Activated CD8-positive, alpha-beta memory T cell treated with anti-CD3 and anti-CD28 coated beads for 1 hour (primary cell): ENCODE measurements at places on chromosomes 6 and 20.

- DNase-seq, result no peak
These were observed 252.0 kb upstream of the JAG1 start for GRCh38 chr20:10925767-10926166.

- DNase-seq, result no peak
These were observed 1326.3 kb upstream of the GJE1 start for GRCh38 chr6:140806431-140806830.

GRCh38 chr6:10389739-10390494 lies 25.0 kb downstream of the TFAP2A start:
- no peak for DNase-seq

GRCh38 chr6:149053848-149054558 lies 263.5 kb upstream of the TAB2 start:
- no peak for DNase-seq

DNA sequence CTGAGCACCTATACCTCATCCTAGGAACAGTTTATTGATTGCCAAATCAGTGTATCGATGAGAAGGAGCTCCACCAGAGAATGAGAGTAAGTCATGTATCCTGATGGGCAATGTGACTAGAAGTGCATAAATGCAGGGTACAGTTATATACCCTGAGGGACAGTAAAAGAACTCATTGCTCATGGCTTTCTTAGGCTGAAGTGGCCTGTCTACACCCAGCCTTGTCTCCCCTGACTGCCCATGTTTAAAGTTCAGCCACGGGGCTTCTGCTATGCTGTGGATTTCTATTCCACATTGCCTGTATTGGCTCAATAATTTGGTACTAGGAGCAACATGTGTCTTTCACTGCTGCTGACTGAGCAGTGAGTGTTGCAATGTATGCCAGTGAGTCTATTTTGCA lies 400.4 kb upstream of the IMPG1 start:
- DNase-seq, result no peak

GRCh38 chr6:147080225-147080624 lies 124.0 kb upstream of the STXBP5 start:
- no peak for DNase-seq

DNA sequence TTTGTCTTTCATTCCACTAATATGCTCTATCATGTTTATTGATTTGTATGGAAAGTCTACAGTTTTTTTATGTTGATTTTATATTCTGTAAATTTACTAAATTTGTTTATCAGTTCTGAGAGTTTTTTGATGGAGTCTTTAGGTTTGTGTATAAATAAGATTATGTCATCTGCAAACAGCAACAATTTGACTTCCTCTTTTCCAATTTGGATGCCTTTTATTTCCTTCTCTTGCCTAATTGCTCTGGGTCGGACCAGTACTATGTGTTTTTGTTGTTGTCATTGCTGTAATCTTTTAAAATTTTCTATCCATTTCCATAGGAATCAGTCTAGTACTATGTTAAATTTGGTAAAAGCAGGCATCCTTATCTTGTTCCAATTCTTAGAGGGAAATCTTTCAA lies 31.5 kb upstream of the POLR1H start:
- no peak for DNase-seq

- no peak for DNase-seq
These were observed 3.2 kb downstream of the GNAS-AS1 start for GRCh38 chr20:58847463-58847862.

- DNase-seq, result no peak
These were observed 19.8 kb downstream of the SDC4 start for GRCh38 chr20:45328451-45328850.

- no peak for DNase-seq
These were observed 39.5 kb upstream of the PCMTD2 start for GRCh38 chr20:64216036-64216435.

DNA sequence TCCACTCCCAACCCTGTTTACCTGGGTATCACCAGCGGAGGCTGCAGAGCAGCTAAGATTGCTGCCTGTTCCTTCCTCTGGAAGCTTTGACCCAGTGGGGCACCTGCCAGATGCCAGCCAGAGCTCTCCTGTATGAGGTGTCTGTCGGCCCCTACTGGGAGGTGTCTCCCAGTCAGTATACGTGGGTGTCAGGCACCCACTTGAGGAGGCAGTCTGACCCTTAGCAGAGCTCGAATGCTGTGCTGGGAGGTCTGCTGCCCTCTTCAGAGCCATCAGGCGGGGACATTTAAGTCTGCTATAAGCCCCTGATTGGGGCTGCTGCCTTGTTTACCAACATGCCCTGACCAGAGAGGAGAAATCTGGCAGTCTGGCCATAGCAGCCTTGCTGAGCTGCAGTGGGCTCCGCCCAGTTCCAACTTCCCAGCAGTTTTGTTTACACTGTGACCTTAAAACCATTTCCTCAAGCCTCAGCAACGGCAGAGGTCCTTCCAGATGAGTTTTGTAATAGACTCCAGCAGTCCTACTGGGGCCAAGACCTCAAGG lies 2.8 kb downstream of the RAET1E start:
- no peak for DNase-seq

DNA sequence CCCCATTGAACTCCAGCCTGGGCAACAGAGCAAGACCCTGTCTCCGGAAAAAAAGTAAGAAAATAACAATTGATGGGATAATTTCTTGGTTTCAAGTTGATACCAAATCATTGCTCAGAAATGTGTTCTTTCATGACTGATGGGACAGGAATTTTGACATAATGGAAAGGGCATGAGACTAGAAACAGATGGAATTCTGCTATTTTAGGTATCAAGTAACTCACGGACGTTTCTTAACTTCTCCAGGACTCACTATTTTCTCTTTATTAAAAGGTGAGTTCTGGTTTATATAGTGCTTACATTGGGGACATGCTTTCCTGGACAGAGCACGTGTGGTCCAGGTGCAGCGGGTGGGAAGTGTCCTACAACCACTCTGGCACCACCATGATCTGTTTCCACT lies 6.0 kb upstream of the DSP start:
- no peak for DNase-seq

DNA sequence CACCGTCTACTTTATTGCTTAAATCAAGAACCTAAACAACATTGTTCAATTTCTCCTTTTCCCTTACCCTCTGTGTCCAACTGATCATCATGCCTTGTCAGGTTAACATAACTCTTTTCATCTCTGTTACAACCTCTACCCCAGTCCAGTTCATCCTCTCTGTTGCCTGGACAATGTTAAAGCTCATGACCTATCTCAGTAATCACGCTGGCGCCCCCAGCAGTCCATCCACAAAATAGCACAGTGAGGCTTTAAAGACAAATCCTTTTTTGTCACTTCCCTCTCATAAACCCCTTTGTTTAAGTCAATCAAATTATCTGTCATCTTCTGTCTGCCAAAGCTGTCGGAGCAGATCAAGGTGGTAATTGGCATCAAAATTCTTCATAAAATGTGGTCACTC lies 140.1 kb downstream of the QKI start:
- DNase-seq, result peak; percentile 10

- no peak for DNase-seq
These were observed 3.0 kb upstream of the CDH26 start for GRCh38 chr20:59955131-59955796.

DNA sequence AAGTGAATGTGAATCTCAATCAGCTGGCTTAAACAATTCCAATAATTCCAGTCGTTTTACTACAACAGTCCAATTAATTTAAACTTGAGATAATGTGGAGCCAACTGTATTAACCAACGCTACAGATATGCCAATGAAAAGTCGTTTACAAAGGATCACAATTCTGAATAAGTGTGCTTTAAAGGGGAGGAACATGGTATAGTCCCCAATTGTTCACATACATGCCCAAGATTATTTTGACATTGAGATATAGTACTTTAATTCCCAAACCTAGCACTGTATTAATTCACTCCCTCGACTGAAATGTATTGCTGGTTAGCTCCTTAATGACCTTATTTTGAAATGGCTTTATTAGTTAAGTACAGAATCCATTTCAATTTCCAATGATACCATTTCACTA lies 2.5 kb downstream of the AKIRIN2 start:
- DNase-seq, result no peak

DNA sequence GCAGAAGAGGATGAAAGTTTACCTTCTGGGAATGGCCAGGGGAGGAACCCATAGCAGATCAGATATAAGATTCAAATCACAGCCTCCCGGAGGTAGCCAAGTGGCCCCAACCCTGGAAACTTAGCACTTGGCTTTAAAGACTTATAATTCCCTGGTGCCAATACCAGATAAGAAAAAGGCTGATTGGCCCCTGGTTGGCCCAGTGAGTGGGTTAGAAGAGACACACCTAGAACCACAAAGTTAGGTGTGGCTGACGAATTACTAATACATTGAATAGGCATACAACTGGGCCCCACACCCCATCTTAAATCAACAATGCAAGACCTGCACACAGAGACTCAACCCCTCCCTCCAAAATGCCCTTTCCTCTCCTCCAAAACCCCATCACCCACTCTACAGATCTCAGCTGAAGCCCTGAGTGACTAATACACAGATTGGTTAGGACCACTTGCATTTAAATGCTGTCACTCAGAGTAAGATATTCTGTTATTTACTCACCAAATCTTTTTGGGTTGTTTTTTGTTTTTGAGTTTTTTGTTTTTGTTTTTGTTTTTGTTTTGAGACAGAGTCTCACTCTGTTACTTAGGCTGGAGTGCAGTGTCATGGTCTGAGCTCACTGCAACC lies 315.4 kb upstream of the JARID2 start:
- no peak for DNase-seq

- DNase-seq, result no peak
These were observed 27.3 kb downstream of the KDM1B start for GRCh38 chr6:18182568-18182967.

GRCh38 chr6:117328500-117328899 lies 63.1 kb downstream of the VGLL2 start:
- DNase-seq, result no peak

DNA sequence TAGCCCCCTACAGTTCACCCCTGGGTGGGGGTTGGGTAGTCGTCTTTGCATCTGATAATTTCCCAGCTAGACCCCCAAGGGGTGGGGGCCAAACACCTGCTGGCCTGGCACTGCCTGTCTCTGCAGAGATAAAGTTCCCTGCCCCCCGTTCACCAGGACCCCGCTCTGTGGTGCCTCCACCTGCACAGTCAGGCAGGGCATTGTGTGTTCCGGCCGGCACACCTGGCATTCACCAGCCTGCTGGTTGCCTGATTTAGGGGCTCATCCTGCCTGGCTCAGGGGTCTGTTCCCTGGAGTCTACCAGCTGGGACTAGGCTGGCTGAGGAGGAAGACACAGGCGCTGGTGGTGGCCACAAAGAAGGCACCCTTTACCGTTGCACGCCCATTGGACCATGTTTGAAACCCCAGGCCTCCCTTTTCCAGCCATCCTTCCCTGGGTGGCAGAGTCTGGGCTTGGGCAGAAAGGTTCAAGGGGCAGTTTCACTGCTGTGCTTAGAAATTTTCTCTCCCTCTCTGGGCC lies 30.8 kb upstream of the SCRT2 start:
- no peak for DNase-seq

- no peak for DNase-seq
These were observed 39.3 kb upstream of the APCDD1L start for GRCh38 chr20:58554541-58554940.

- no peak for DNase-seq
These were observed 35.1 kb upstream of the FUCA2 start for GRCh38 chr6:143546599-143546998.

DNA sequence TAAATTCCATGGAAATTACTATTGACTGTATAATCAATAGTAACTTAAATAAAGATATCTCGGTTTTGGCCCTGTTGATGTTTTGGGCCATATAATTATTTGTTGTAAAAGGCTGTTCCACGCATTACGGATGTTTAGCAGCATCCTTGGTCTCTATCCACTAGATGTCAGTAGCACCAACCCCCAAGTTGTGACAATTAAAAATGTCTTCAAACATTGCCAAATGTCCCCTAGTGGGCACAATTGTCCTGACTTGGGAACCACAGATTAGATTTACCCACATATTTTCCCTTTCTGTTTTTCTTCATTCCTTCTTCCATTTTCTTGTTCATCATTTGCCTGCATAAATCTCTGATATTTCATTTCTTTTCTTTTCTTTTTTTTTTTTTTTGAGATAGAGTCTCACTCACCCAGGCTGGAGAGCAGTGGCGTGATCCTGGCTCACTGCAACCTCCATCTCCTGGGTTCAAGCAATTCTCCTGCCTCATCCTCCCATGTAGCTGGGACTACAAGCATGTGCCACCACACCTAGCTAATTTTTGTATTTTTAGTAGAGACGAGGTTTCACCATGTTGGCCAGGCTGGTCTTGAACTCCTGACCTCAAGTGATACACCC lies 13.6 kb upstream of the WFDC8 start:
- DNase-seq, result no peak

GRCh38 chr6:121934451-121934850 lies 465.0 kb upstream of the HSF2 start:
- no peak for DNase-seq

DNA sequence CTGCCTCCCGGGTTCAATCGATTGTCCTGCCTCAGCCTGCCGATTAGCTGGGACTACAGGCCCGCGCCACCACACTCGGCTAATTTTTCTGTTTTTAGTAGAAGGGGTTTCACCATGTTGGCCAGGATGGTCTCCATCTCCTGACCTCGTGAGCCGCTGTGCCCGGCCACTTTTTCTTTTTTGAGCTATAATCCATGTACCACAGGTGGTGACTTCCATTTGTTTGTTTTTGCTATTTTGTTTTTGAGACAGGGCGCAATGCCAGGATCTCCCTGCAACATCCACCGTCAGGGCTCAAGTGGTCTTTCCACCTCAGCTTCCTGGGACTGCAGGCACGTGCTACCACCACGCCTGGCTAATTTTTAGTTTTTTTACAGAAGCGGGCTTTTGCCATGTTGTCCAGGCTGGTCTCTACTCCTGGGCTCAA lies 8.5 kb downstream of the HSPA1B start:
- DNase-seq, result no peak

- DNase-seq, result no peak
These were observed 29.6 kb downstream of the PMEPA1 start for GRCh38 chr20:57680131-57680716.

DNA sequence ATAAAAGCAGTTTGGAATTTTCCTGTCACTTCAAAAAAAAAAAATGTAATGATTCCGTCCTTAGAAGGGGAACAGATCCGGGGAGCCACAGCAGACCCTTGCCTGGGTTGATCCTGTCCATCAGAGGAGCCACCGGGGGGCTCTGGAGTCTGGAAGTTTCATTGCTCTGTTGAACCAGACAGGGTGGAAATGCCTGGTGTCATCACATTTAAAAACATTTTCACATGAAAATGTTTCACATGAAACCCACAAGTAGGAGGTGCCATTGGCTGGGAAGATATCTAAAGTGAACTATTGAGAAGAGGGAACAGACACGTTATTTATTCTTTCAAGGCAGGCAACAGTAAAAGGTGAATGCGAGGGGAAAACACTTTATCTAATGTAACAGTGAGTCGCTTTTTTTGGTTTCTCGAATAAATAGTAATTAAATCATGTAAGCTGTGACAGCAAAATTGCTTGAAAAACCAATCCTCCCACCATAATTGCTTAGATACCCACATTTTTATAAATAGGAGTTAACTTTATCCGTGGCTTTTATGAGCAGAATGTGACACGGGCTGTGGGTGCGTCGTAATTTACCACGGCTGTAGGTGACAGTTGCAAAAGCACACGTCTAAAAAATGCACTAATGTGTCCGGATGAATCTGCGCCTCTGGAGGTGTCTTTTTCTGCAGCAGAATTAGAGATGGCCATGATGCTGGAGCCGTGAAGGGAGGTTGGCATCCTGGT lies 323.4 kb downstream of the TAF4 start:
- DNase-seq, result no peak
